ENCODE measurements at places on chromosomes 1 and 21.

DNA sequence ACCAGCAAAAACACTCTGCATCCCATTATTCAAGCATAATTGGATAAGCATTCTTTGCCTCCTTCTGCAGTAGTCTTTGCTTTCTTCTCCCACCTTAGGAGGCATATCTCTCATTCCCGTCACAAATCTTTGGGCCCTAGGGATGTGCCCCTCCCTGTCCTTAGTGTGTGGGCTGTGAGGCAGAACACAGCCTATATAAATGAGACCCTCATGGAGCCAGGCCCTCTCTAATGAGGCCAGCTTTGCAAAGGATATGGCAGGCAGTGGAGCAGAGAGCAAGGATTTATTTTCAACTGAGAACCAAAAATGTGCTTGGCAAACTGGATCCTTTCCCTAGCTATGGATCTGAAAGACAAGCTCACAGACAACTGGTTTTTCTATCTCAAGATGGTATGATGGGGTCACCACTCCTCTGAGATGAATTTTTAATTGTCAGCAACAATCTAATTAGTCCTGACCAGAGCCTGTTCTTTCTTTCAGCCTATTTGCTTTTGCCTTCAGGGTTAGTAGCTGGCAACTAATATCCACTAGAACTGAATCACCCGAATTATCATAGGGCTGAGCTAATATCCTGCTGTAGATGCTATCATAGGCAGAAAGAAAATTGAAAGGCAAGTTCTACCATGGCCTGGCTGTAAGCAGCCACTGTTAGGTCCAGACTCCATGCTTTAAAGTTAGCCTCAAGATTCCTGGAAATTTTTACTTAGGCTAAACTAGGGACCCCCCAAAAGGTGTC lies 134.2 kb downstream of the SYT2 start:
- DNase-seq, result peak; percentile 55

DNA sequence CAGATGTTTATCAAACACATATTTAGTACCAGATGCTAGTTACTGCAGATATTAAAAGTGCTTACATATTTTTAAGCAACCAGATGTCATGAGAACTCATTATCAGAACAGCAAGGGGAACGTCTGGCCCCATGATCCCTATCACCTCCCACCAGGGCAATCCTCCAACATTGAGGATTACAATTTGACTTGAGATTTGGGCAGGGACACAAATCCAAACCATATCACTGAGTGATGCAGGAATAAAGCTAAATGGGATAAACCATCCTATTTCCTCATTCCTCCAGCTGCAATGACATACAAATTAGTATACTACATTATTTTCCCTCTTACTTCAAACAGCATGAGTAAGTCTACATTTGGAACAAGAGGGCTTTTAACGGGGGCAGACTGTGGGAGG lies 3.1 kb upstream of the KCNK2 start:
- DNase-seq, result peak; percentile 22

- peak; percentile 4 for DNase-seq
Measured at GRCh38 chr1:107879346-107879745, 85.6 kb downstream of the VAV3 start.

DNA sequence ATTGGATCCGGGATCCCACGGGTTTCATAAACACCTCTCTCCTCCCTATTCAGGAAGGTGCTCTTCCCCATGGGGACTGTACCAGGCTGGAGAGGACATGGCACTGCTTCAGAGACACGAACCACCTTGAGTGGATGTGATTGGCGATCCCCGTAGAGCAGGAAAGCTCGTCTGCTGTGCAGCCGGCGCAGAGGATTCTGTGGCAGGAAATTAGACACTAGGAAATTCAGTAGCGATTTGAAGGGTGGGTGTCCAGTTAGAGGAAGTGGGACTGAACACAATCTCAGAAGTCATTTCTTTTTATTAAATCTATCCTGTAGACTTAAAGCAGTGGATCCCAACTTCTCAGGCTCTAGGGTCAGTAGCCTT lies 767 bp downstream of the PDIK1L start:
- DNase-seq, result no peak

DNA sequence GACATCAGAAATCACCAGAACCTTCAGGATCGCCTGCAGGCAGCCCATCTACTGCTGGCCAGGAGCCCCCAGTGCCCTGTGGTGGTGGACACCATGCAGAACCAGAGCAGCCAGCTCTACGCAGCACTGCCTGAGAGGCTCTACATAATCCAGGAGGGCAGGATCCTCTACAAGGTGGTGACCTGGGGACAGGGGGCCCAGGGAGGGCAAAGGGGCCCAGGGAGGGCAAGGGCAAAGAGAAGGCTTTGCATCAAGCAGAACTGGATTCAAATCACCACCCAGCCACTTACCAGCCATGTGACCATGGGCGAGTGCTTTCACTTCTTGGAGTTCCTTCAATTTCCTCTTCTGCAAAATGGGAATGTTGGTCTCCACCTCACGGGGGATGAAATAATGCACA lies 12.1 kb downstream of the DIO1 start:
- DNase-seq, result no peak

GRCh38 chr1:152917794-152918193 lies 9.4 kb downstream of the IVL start:
- no peak for DNase-seq

DNA sequence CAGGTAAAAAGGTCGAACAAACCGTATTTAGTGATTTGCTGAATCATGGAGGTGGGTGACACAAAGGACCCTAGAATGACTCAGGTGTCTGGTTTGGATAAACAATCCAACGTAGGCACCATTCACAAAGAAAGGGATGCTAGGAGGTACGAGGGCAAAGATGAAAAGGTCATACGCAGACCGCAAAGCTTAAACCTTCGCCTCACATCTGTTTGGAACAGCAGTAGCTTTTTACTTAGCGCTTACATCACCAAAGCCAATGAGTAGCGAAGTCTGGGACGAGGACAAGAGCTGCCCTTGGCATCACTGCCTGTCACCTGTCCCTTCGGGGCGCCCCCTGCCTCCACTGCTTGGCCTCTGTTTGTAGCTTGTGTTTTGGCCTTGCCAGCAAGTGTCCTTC lies 350.2 kb downstream of the SMYD3 start:
- no peak for DNase-seq

DNA sequence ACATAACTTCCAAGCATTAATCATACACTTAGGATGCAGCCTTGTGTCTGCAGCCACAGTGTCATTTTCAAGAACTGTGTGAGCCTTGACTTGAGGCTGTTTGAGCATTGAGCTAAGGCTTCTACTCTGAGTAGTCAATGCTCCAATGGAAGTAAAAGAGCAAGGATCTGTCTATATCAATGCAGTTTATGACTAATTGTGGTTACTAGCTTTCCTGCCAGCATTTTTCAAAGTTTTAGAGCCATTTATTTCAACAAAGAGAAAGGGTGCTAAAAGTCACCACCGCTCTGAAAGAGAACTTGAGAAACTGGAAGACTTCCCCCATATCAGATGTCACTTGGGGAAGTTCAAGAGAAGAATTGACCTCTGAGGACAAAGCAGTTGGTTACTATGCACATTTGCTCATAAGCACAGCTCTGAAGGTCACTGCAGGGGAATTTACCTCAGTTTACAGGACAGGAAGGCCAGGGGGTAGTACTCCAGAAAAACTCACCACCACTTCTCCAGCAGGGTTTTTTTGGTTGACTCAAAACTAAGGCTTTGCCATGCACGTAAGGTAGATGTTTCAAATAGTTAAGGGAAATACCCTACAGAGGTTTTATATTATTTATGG lies 24.5 kb upstream of the RGS1 start:
- peak; percentile 65 for DNase-seq

GRCh38 chr1:47948126-47948525 lies 49.1 kb downstream of the TRABD2B start:
- DNase-seq, result no peak

- peak; percentile 4 for DNase-seq
Measured at GRCh38 chr1:229127301-229127700, 143.6 kb upstream of the RAB4A start.

- DNase-seq, result no peak
Measured at GRCh38 chr21:43972850-43973633, 39.1 kb upstream of the TRAPPC10 start.

- DNase-seq, result no peak
Measured at GRCh38 chr1:116131866-116132605, 20.8 kb downstream of the MAB21L3 start.

GRCh38 chr1:217687511-217687910 lies 56.4 kb downstream of the SPATA17 start:
- DNase-seq, result no peak

GRCh38 chr1:111197598-111198284 lies 2.7 kb downstream of the DENND2D start:
- no peak for DNase-seq

DNA sequence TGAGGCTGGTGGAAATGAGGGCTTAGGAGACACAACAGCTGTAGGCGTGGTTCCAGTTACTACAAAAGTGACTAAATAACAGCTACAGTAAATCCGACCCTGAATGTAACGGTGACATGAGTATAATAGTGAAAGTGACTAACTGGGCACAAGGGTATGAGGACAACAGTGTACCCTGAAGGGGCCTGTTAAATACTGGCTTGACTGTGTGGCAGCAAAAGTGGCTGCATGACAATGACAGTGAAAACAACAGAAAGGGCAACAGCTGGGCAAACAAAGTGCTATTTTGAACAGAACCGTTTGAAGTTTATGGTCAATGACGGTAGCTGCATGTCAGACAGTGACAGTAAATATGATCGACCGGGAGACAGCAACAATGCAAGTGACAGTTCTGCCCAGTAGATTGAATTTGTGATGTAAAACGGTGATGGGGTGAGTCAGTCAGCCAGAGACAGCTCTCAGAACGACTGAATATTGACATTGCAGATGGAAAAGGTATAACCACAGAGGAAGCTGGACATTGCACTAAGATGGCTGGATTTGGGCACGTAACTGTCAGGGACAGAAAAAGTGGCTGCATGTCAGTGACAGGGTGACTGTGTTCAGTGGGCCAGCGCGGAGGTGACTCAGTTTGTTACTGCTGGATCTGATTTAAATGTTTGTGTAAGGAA lies 1.2 kb upstream of the ZBTB40 start:
- DNase-seq, result no peak

GRCh38 chr1:99497690-99498089 lies 148.2 kb upstream of the PALMD start:
- DNase-seq, result peak; percentile 15

DNA sequence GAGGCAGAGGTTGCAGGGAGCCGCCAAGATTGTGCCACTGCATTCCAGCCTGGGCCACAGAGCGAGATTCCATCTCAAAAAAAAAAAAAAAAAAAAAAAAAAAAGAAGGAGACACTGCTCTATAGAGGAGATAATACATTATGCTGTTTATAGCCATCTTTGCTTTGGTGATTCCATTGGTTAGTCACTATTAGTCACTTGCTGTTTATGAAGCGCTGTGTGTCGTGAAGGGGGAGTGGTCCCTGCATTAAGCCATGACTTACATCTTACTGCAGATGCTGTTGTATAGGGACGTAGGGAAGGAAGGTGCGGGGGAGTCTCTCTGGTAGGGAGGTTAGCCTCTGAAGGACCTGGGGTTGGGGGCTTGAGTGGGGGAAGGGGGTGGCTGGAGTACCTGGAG lies 48.3 kb downstream of the HUNK start:
- DNase-seq, result no peak

- no peak for DNase-seq
Measured at GRCh38 chr1:238119060-238119459, 228.3 kb upstream of the ZP4 start.

DNA sequence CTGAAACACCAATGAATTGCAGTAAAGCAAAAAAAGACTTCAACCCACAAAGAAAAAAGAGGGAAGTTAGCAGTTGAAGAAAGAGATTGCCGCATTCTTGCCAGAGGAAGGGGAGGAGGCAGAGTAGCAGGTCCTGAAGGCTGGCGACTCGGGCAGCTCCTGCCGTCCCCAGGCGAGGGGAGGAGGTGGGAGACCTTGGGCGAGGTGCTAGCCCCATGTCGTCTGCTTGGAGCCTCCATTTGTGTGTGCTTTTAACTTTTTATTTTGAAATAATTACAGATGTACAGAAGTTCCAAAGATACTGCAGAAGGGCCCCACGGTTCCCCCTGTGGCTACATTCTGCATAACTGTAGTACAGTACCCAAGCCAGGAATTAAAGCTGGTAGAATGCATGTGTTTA lies 6.7 kb downstream of the TRPM2 start:
- no peak for DNase-seq

DNA sequence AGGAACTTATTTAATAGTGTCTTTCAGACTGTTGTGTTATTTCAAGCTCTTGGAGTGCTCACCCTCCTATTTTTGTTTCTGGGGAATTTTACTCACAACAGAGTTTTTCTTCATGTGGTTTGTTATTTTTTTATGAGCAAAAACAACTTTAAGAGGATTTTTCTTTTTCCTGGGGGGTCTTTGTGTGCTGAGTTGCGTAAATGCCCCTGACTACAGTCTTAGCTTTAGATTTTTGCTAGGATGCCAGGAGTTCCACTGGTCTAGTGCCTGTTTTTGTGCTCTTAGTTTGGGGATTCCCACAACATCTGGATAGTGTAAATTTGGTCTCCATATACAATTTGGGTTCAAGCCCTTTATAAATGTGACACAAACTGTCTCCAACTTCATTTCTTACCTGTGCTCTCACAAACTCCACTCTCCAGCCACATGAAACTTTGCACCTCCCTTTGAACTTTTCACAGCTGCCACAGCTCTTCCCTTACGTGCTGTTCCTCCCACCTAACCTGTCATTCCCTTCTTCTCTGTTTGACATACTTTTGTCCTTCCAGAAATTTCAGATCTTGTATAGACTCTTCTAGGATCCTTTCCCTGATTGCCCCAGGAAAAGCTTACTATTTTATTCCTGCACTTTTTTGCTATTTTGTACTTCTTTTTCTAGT lies 180.2 kb downstream of the CRB1 start:
- DNase-seq, result peak; percentile 26

GRCh38 chr1:31848381-31848897 lies 32.6 kb upstream of the SPOCD1 start:
- DNase-seq, result no peak

- DNase-seq, result no peak
Measured at GRCh38 chr1:98176414-98176813, 255.6 kb upstream of the DPYD start.

GRCh38 chr1:205612556-205612955 lies 19.3 kb downstream of the ELK4 start:
- no peak for DNase-seq

GRCh38 chr1:28581531-28582247 lies 10.4 kb upstream of the RAB42 start:
- peak; percentile 98 for DNase-seq

DNA sequence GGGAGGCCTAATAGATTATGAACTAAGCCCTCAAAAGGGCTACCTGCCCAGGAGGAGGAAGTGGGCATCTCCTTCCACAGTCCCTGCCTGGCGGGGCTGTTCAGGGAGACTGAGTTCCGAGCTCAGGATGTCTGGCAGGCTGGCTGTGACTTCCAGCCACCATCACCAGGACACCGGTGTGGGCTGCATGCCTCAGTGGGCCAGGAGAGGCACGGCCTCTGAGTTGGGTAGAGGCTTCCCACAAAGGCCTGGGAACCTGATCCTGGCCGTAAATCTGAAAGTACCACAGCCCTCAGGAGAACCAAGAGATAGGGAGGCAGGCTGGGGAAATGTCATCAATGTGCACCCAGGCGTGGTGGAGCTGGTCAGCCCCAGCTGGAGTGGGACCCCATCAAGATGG lies 29.1 kb downstream of the NTPCR start:
- DNase-seq, result no peak

All from adipocyte (in vitro differentiated cells).